Cortex of kidney (tissue), 1 donor: ENCODE measurements at places on chromosomes 1 and 21.

- no peak for DNase-seq
These were observed 26.9 kb upstream of the SH3D21 start for GRCh38 chr1:36279110-36279788.

DNA sequence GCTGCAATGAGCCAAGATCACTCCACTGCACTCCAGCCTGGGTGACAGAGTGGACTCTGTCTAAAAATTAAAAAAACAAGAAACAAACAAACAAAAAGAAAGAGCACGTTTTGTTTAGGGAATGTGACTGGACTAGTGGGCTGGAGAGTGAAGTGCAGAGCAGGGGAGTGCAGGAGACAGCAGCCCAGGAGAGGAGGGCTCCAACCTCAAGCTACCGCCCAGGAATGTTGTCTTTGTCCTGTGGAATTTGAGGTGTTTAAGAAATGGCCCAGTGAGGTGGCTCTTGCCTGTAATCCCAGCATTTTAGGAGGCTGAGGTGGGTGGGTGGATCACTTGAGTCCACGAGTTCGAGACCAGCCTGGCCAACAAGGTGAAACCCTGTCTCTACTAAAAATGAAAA lies 42.4 kb upstream of the MTF2 start:
- no peak for DNase-seq

GRCh38 chr1:4986306-4986705 lies 331.9 kb downstream of the AJAP1 start:
- DNase-seq, result no peak

GRCh38 chr1:230393722-230394121 lies 32.4 kb downstream of the PGBD5 start:
- no peak for DNase-seq

DNA sequence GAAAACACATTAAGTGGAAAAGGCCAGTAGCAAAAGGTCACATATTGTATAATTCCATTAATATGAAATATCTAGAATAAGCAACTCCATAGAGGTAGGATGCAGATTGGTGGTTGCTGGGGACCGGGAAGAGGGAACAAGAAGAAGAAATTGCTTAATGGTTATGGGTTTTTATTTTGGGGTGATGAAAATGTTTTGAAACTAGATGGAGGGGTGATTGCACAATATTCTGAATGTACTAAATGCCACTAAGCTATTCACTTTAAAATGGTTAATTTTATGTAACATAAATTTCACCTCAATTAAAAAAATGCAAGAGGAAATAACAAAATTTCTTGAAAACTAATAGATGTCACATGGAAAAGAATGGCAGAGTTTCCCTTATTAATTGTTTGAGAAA lies 6.7 kb downstream of the KIAA0040 start:
- DNase-seq, result no peak

DNA sequence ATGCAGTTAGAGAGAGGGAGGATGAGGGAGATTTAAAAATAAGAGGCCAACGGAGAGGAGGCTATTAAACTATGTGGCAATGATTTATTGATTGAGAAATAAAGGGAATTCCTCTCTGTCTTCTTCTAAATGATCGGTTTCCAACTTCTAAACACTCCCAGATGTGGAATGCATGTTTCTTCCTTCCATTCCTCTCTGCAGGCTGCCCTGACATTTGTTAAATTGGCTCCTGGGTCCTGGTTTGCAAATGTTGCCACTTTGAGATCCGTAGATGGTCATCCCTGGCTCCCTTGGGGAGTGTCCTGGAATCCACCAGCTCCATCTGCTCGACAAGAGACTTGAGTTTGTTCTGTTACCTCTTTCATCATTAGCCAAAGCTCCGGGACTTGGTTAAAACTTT lies 10.3 kb upstream of the C1orf198 start:
- DNase-seq, result no peak

GRCh38 chr1:214862421-214862820 lies 220.1 kb upstream of the KCNK2 start:
- DNase-seq, result no peak

DNA sequence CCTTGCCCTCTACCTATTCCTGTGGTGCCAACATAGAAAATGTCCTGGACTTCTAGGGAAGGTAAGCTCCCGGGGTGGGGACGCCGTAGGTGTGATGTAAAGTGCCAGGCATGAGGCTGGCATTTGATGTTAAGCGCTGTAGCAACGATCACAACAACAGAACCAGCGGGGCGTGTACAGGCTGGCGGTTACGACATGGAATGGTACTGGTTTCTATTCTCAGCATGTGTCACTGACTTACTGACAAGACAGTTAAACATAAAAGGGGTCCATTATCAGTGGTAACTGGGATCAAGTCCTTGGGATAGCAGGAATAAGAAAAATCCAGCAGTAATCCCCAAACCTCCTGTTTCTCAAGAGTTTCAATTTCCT lies 58.9 kb downstream of the TGFBR3 start:
- no peak for DNase-seq

DNA sequence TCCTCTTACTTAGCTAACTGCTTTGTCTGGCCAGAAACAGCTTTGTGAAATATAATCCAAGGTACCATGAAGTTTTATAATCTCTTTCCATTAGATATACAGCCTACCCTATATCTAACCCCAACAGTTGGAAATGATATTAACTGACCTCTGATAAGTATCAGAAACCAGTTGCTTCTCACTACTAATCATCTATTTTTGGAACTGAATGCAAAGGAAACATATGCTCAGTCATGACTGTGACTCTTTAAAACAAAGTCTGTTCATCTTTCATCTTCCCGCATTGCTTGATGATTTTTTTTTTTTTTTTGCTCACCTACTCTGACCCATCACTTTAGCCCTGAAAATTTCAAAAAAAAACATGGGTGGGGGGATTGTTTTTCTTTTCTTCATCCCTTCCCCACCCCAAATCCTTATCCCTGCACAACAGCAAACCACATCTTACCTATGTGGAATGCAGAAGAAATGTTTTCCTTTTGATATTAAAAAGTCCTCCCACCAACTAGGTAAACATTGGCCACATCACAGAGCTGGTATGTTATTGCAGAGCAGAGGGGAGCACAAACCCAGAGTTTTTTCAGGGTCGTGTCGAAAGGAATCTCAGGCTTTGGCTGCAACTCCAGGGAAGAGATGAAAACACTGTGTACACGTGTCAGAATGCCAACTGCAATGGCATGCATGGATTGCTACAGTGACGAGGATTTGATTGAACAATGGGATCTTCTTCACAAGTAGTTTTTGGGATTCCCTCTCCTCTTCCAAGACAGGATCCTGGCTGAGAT lies 137.3 kb downstream of the SLC30A10 start:
- DNase-seq, result no peak

DNA sequence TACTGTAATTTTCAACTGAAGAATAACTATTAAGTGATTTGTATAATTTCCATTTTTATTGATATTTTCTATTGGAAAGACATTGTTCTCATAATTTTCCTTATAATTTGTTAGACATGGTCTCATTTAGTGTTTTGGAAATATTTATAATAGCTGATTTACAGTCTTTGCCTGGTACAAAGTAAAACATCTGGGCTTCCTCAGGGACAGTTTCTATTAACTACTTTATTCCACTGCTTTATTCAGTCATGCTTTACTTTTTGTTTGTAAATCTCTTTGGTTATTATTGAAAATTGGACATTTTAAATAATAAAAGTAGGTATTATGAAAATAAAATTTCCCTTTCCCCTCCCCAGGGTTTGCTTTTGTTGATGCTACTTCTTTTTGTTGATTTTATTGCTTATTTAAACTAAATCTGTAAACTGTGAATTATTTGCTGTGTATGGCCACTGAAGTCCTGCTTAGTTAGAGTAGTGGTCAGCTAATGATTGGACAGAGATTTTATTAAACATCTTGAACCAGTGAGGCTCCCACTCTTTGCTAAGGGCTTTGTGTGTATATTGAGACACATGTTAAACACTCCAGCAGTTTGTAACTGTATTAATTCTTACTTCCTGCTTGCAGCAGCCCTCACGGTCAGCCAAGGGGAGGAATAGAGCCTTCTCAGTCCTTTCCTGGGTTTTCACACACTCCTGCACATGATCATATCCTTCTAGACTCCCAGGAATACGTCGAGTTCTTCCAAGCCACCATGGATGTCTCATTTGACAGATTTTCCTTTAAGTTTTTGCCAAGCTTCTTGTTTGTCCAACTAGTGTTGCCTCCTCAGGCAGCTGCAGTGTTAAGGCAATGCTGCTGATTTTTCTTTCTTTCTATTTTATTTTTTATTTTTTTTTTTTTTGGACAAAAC lies 994.6 kb upstream of the PRMT6 start:
- DNase-seq, result no peak
